Stimulated activated CD4-positive, alpha-beta T cell treated with anti-CD3 and anti-CD28 coated beads, Interleukin-1b, Interleukin-23, amount 100 ng/mL, for 4 hours (primary cell): ENCODE measurements at places on chromosomes 6 and 20.

DNA sequence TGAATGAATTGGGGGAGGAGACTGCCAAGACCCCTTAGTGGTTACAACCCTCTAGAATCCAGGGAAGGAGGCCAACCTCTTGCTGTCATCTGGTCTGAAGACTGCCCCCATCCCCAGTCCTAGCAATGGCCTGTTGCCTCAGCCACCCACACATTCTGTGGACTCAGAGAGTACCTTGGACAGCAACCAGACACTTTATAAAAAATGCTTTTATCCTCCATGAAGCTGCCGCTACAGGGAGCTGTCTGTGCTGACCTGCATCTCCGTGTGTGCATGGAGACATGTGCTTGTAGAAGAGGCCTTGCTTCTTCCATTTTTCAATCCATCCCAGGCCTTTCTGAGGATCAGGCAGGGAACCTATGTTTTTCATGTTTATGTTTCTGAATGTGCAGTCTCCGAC lies 15.2 kb downstream of the CDH22 start:
- no peak for DNase-seq

GRCh38 chr6:150118203-150118602 lies 24.6 kb upstream of the PPP1R14C start:
- DNase-seq, result no peak

DNA sequence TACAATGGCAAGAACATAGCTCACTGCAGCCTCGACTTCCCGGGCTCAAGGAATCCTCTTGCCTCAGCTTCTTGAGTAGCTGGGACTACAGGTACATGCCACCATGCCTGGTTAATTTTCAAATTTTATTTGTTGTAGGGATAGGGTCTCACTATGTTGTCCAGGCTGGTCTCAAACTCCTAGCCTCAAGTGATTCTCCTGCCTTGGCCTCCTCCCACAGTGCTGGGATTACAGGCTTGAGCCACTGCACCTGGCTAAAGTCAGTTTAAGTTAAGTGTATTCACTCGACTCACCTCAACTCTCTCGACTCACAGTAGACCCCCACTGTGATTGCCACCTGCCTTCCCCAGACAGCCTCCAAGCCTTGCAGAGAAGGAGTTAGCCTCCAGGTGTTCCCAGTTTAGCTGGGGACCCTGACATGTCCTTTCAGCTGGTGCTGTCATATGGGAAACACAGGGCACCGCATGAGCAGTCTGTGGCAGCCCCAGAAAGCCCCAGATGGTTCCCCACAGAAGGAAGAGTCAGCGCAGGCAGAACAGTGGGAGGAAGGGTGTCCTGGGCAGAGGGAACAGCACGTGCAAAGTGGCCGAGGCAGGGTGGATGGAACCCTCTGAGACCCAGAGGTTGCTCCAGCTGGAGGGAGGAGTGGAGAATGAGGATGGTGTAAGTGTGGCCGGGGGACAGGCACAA lies 40.4 kb downstream of the CEBPB start:
- no peak for DNase-seq

DNA sequence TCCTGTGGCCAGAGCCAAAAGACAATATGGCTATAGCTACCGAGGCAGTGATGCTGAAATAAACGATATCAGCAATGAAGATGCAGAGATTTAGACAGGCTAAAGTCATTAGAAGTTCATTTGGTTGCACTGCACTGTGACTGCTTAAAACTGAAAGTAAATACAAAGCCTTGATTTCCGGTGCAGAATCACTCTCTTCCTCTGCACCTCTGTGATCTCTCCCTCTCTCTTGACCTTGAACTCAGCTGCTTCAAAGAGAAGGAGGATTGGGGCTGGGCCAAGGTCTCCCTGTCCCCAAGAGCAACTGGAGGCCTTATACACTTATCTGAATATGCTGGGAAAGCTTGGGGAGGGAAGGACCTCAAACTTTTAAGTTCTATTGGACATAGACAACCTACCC lies 34.6 kb upstream of the SPACA1 start:
- no peak for DNase-seq

DNA sequence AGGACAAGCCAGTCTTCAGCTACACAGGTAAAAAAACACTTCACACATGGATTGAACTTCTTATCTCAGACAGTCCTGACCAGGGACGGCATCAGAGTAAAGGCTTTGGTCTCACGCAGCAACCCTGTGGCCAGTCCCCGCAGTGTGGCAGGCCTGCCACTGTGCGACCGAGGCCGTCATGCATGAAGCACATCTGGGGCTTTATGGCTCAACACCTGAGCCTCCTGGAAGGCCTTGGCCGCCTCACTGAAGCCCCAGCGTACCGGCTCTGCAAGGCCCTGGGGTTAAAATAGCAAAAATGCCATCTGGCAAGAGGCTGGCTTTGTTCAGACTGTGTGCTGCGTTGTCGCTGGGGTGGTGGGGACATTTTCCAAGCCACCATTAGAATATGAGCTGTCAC lies 32.8 kb downstream of the TBC1D7 start:
- DNase-seq, result no peak

DNA sequence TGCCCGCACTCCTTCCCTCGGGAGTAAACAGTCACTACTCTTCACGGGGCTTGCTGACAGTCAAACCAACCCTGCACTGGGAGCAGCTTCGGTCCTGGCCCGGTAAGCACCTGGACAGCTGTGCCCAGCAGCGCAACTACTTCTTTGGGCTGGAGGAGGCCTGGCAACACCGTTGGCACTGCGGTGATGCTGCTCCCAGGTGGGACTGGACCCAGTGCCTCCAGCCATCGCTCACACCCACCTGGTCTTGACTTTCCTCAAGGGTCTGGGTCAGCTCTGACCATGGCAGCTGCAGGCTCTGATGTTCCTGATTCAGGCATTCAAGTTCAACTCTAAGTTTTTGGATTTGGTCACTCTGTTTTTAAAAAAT lies 53.8 kb downstream of the GINS1 start:
- no peak for DNase-seq

GRCh38 chr6:151388997-151389617 lies 2.3 kb downstream of the ZBTB2 start:
- DNase-seq, result no peak

DNA sequence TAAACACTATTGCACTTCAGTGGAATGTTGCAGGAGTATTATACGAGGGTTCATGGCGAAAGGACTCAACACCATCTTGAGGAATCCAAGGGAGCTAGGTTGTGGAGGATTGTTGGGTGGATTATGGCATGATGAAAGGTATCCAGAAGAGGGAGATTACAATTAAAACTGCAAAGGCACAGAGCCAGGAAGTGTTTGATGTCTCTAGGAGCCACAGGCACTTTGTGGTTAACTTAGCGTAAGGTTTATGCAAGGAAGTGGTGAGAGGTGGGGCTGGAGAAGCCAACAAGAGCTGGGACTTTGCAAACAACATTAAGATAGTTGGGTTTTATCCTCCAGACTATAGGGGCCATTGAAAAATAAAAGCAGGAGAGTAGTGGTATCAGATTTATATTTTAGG lies 86.6 kb upstream of the TPD52L1 start:
- no peak for DNase-seq

GRCh38 chr6:135025175-135025574 lies 29.4 kb downstream of the HBS1L start:
- no peak for DNase-seq

GRCh38 chr6:45647341-45648261 lies 269.9 kb upstream of the SUPT3H start:
- no peak for DNase-seq

- DNase-seq, result no peak
Observed at GRCh38 chr20:63554361-63555278, 661 bp downstream of the FNDC11 start.

DNA sequence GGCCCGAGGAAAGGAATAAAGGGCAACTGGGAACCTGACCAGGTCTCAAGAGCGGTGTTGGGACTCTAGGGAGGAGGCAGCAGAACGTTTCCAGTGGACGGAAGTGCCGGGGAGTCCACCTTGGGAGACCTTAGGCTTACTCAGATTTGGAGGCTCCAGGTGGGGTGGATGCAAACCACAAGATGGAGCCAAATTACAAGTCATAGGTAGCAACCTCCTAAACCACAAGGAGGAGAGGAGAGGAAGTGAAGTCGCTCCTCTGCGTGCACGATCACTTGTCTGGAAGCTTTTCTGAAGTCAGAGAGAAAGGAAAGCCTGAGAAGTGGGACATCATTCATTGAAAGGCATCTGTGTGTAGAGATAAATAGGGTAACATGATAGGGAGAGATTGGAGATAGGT lies 9.3 kb downstream of the HLA-DOA start:
- DNase-seq, result no peak

DNA sequence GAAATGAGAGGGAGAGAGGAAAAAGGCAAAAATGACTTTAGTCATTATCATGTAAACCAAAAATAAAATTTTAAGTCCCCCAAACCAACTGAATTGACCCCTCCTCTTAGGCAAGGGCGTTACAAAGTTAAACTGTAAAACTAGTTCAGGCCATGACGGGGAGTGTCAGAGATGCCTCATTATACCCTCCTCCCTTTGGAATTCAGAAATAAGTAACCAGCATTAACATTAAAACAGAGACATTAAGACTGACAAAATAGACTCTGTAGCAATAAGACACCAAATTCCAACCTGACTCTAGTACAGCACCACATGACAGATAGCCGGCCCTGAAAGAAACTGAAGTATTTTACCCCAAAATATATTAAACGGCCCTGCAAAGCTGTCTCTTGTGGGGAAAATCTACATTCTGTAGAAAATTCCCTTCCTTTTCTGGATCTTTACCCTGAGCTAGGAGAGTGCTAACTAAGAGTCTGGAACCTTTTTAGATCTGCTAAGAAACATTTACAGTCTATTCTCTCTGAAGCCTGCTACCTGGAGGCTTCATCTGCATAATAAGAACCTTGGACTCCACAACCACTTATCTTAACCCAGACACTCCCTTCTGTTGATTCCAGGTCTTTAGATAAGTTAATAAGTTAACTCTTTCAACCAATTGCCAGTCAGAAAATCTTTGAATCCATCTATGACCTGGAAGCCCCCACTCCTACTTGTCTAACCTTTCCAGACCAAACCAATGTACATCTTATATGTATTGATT lies 150.7 kb downstream of the PKHD1 start:
- DNase-seq, result no peak

DNA sequence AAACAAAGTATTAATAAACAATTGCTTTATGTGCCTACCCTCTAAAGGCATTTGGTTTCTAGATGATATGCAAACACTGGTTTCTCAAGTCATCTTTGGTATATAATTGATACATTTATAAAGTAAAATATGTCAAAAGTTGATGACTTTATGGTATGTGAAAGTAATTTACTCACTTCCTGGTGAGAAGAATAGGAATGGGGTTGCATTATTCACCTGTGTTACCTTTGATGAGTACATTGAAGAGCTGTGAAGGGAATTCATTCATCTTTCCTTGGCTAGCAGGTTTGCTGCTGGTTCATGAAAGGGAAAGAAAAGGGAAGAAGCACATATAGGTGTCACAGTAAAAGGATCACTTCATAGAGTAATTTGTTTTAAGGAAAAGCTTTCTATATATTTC lies 20.4 kb downstream of the RNF217 start:
- DNase-seq, result no peak

DNA sequence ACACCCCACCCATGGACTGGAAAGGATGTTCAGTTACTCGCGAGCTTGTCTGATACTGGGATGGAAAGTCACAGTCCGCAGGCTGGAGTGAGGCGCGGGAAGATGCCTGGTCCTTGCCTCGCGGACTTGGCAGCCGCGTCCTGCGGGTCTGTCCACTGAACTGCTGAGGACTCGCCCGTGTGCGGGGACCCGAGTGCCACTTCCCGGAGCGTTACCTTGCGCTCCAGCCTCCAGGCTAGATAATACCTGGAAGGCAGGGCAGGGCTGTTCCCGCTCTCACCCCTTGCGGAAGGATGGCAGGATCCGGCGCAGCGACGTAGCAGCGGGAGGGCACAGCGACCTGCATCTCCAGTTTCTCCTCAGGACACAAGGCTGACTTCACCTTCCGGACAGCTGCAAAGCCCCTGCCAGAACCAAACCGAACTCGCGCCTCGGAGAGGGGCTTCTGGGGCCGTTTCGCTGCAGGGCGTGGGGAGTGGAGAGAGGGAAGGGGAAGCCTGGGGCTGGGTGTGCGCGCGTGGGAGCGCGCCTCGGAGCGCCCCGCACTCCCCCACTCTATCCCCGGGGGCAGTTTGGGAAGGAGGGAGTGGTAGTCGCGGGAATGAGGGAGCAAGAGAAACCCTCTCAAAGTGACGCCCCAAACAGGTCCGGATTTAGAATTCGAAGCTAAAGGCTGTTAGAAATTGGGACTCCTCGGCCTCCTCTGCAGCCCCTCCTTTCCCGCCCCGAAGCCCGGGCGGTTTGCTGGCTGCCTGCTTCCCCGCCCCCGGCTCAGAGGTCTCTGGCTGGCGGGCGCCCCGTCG lies at the start of gene KCNQ5:
Gene KCNQ5 (plus strand): TSS at position 774 of the 803 bp plus-strand sequence.
- DNase-seq, result peak; percentile 23

- no peak for DNase-seq
Observed at GRCh38 chr20:39163993-39164392, 201.8 kb downstream of the DHX35 start.

GRCh38 chr6:155448668-155449449 lies 6.8 kb downstream of the NOX3 start:
- DNase-seq, result no peak

DNA sequence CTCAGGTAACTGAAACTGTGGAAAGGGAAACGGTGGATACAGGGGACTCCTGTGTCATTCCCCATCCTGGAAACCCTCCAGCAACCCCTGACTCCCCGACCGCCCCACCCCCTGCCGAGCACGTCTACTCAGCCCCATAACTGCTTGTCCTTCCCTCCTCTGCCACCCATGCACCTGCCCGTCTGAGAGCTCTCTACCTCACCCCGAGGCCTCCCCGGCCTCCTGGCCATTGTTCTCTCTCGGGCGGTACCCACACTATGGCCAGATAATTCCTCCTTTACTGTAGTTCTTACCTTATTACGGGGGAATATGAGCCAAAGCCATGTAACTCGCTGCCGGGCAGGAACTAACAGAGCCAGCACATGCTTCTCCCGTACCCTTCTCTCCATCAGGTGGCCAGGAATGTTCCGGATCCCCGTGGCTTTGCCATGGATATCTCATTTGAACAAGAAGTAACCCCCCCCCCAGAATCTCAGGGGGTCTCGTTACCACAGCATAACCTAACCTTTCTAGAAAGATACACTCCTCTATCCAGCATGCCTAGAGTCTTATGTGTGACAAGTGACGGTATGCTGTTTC lies 4.8 kb upstream of the IRF4 start:
- no peak for DNase-seq

- DNase-seq, result no peak
Observed at GRCh38 chr6:157514659-157515496, 133.9 kb downstream of the ZDHHC14 start.

- DNase-seq, result no peak
Observed at GRCh38 chr20:41145821-41146620, 8.7 kb downstream of the PLCG1 start.

DNA sequence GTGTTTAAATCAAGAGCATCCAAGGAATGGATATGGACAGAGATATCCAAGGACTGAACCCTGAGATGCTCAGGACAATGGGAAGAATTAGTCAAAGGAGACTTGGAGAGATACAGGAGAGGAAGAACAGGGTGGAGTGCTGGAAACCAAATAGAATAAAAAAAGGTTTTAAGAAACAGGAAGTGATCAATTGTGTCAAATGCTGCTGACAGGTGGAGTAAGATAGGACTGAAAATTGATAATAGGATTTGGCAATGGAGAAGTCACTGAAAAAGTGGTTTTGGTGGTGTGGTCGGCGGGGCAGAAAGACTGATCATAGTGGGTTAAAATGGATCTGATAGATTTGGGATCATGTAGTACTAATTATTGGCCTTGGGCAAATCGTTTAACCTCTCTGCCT lies 37.9 kb upstream of the PNRC1 start:
- no peak for DNase-seq

- DNase-seq, result no peak
Observed at GRCh38 chr6:32089082-32089828, 19.9 kb downstream of the TNXB start.

GRCh38 chr6:122438975-122439374 lies 32.6 kb downstream of the SERINC1 start:
- no peak for DNase-seq

- no peak for DNase-seq
Observed at GRCh38 chr20:42628683-42629082, 561.0 kb downstream of the PTPRT start.
